NCI-H460 (cell line): ENCODE measurements at places on chromosomes 7 and 10.
A peak's percentile ranks its signal among the peaks of the same experiment; 100 is the strongest.

GRCh38 chr10:49387071-49387470, 8.8 kb downstream of the DRGX start:
- no peak for DNase-seq

DNA sequence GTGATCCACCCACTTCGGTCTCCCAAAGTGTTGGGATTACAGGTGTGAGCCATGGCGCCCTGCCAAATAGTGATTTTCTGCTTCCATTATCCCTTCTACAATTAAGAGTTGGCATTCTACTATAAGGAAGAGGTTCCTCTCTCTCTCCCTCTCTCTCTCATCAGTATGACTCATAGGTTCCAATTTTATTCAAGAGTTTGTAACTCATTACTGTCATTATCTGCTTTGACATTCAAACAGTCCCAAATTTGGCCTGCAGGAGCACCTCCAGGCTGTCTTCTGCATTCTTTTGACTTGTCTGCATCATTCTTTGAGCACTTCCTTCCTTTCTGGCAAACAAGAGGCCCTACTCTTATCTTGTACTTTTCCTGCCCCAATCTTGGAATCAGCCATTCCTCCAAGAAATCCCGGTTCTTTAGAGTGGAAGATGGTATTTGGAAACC, 33.2 kb upstream of the CALU start:
- no peak for DNase-seq

DNA sequence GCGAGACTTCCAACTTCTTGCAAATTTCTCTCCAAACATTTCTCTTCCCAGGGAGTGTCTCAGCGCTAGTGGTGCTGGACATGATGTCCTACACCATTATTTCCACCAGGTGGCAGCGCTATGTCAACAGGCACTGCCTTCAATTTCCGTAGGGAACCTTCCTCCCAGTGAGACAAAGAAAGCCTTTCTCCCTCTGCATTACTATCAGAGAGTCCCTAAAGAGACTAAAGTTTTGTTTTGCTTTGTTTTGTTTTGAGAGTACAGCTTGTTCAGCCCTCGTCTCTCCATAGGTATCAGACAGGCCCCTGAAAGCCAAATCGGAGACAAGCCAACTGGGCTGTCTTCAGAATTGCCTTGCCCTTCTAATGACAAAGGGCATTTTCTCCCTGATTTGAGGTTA, 44.2 kb upstream of the GGCT start:
- DNase-seq = peak; percentile 67

DNA sequence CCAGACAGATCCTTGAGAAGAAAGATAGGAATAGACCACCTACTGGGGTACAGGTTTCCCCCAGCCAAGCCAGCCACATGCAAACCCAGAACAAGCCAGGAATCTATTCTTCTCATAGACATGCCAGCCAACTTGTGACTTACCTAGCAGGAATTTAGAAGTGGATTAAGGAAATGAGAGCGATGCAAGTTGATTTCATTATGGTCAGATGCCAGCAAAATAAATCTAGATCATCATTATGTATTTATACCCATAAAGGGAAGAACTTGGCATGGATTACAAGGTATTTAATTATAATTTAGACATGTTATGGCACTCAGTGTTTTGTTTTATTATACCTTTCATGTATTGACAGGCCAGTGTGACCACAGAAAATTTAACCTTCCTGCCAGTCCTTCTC, 32.8 kb downstream of the SLC35G1 start:
- no peak for DNase-seq

DNA sequence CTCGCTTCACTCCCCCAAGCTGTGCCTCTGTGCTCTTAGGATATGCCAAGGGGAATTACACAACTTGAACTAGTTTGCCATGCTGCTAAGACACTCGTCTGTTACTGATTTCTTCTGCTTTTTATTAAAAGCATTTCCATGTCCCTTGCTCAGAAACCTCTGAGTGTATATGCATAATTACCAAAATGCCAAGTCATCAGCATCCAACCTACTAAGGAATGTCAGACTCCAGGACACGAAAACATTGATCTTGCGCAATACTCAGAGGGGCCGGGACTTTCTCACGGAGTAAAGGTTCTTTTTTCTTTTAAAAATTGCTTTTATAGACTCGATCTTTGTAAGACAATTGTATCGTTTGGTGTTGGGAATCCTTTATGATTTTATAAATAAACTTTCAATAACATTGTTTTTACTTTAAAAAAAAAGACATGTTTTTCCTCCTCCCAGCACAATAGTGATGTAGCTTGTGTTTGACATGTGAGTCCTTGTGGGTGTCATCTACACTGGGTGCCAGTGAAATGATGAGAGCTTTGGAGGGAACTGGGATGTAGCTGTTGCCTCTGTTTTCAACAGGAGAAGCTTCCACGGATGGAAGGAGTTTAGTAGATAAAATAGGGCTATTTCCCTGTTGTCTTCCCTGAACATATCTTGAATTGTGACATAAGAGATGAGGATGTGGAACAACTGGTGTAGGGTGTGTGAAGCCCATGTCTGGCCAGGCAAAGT, 43.6 kb downstream of the CNNM1 start:
- DNase-seq = no peak

DNA sequence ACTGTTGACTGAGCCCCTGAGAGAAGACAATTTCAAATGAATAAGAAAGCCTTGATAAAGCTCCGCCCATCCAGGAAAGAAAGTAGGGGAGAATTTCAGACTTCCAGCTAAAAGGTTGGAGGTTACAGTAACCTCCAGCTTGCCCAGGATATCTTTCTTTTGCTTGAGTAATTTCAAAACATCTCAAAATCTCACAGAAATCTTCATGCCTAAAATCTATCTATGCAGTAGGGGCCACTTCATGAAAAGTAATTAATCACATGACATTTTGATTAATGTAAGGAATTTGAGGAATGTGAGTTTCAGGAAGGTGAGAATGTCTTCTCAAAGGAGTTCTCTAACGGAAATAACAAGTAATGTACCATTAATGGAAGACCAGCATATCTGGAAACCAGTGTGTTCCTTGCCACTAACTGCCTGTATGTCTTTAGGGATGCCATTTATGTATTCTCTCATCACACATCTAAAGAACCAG, 24.2 kb downstream of the TRIL start:
- DNase-seq = no peak

DNA sequence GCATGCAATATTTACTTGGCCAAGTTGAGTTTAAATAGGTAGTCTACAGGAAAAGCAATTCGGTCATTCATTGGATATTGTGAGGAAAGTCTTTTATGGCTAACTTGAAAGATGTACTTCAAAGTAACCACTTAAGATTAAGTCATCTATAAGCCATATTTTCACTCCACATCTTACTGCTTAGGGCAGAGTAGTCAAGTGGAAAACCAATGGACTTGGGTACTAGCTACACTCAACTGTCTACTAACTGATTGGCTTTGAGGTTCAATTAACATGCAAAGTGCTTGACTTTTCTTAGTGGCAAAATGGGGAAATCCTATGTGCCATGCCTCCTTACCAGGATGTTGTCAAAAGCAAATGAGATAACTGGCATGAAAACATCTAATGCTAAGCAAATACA, 51.0 kb downstream of the CAV1 start:
- DNase-seq = no peak

DNA sequence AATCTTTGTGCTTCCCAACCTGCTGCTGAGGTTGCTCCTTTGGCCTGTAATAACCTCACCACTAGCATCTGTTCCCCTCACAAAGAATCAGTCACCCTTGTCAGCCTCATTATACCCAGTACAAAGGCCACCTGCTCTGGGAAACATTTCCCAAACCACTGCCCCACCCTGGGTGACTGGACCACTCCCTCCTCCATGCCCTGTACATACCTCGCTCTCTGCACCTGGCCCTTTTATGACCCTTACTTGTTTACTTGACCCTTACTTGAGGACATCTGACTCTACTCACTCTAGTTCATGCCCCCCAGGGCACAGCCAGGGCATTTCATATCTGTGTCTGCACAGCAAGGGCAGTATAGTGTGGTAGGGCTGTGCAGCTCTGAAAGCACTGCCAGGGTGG, 21.4 kb upstream of the AOC1 start:
- DNase-seq = no peak

GRCh38 chr7:136293841-136294391, 316.8 kb upstream of the MTPN start:
- DNase-seq = no peak

- no peak for DNase-seq
Observed at GRCh38 chr10:121597504-121598262, 561 bp downstream of the FGFR2 start.

DNA sequence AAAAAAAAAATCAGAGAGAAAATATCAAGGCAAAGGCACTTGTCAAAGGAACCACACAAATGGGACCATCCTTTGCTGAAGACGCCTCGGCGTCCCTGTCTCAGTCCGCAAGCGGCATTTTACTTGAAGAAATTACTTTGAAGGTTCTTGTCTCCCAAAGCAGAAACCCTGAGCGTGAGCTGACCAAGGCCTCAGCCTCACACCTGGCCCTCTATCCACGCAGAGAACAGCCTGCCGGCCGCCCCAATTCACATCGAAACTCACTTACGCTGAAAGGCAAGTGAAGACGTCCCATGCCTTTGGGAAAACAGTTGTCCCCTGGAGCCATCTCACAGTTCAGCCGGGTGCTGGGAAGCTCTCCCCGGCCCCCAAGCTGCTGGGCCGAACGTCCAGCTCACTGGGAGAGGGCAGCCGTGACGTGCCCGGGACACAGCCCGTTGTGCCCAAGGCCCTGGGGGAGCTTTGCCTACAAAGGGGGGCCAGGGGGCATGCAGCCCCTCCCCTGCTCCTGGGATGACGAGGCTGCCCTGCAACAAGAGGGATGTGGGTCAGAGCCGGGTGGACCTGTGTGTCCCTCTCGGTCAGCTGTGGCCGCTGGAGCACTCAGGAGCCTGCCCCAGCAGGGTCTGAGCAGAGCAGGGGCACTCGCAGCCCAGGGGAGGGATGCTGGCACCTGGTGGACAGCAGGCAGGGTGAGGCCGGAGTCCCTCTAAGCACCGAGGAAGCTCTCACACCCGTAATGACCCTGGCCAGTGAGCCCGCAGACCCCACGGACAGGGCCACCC, 49.6 kb upstream of the PDGFA start:
- no peak for DNase-seq

DNA sequence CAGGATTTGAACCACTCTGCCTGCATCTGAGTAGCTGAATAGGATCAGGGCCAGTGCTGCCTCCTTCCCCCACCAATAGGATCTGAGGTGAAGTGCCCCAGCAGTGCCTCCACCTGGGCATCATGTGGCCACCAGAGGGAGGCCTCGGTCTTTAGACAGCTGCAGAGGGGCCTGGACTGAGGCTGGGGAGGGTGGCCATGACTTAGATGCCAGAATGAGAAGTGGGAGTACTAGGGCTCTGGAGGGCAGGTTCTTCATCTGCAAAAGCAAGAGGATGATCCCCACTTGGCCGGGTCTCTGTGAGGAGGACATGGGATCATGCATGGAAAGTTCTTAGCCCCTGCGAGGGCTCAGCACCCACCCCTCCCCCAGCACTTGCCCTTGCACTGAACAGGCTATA, 56.9 kb downstream of the NEUROG3 start:
- no peak for DNase-seq

DNA sequence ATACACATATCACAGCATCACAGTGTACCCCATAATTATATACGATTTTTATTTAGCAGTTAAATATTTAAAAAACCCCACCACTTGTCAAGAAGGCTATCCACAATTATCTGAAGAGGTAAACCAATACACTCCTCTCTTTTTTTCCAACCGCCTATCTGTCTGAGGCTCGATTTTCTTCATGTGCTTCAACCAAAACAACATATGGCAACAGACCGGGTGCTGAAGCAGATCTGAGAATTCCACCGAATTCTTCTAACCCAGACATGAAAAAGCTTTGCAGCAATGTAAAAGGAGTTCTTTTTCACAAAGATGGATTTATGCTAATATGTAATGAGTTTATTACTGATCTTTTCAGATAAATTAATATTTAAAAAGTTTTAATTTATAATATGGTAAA, 132.4 kb upstream of the RHEB start:
- no peak for DNase-seq

GRCh38 chr7:152419473-152420429, 16.1 kb downstream of the KMT2C start:
- no peak for DNase-seq

- no peak for DNase-seq
Observed at GRCh38 chr10:28564905-28565304, 32.0 kb downstream of the WAC start.

- no peak for DNase-seq
Observed at GRCh38 chr10:114478281-114478680, 74.0 kb upstream of the AFAP1L2 start.

DNA sequence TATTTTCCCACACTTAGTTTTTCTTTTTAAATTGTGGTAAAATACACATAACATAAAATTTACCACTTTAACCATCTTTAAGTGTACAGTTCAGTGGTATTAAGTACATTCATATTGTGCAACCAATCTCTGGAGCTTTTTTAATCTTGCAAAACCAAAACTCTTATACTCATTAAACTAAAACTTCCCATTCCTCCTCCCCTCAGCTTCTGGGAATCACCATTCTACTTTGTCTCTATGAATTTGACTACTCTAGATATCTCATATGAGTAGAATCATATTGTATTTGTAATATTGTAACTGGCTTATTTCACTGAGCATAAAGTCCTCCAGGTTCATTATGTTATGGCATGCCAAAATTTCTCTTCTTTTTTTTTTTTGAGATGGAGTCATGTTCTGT, 86.4 kb upstream of the JAZF1 start:
- no peak for DNase-seq

DNA sequence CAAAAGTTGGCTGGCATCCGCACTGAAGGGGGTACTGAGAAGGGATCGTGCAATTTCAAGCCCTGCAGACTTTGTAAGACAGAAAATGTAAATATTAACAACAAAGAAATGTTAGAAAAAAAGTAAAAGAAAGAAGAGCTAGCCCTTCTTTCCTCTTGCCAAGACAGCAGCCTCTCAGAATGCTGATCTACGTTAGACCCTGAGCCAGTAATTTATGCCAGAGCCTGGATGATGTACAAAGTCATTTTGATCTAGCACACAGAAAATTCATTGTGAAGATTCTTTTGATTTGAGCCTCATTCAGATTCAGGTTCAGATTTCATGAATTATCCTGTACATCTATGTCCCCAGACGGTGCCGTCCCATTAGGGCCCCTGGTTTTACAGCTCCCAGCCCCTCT, 105.2 kb downstream of the PRKCQ start:
- DNase-seq = no peak
